GM06990 (cell line): ENCODE measurements at places on chromosomes 7 and 10.

DNA sequence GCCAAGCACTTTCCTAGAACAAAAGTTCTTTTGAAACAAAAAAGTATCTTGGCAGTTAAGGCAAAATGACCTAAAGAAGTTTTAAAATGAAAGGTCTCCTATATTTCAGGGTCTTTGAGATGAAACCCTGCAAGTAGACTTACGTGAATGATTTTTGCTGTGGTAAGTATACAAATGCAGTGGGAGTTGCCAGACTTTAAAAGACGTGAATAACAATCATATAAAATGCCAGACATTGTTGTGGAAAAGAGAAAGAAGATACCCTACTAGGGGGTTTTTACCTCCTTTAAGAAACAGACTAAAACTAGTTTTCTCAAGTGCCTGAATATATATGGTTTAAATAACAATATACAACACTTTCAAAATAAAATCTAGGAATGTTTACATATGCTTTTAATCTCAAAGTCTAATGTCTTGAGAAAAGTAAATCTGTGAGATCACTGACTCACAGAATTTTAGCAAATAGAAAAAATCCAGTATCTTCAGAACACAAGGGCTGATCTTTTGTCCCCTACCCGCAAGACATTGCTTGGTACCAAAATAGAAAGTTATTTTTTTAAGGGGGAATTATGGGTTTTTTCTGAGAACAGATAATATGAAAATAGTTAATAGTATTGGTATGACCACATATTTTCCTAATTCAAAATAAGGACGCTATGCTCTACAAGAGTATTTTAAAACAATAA lies 29.5 kb downstream of the LRRC17 start:
- DNase-seq = no peak

DNA sequence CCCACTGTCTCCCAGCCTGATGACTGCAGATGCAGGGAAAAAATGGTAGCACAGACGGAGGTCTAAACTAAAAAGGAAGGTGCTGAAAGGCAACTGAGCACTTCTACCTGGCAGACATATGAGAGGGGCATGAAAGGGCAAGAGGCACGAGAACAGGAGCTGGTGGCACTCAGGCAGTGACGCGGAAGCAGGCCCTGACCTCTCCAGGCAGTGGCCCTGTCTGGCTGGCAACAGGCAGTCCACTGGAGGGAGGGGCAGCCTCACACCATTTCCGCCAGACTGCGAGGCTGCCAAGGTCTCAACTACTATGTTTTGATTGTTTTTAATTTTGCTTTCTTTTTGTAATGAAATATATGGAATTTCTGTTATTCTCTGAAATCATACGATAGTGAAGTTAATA lies 23.3 kb downstream of the VSTM2A start:
- DNase-seq = no peak

- DNase-seq = no peak
Measured at GRCh38 chr7:116553168-116553964, 28.5 kb downstream of the CAV1 start.

- peak; percentile 11 for DNase-seq
Measured at GRCh38 chr10:13390604-13391522, 42.8 kb upstream of the SEPHS1 start.

DNA sequence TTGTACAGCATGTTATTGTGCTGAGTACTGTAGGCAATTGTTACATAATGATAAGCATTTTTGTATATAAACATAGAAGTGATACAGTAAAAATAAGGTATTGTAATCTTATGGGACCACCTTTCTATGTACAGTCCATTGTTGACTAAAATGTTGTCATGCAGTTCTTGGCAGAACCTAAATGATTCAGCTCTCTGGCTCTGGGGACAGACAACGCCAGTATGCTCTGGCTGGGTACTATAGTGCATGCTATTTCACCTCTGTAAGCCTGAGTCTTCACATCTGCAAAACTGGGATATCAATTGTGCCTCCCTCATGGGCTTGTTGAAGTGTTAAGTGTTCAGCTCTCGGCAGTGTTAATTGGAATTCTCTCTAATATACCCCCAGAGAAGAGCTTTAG lies 674.3 kb downstream of the INHBA start:
- DNase-seq = no peak

- DNase-seq = no peak
Measured at GRCh38 chr10:74755273-74755672, 71.1 kb upstream of the KAT6B start.

DNA sequence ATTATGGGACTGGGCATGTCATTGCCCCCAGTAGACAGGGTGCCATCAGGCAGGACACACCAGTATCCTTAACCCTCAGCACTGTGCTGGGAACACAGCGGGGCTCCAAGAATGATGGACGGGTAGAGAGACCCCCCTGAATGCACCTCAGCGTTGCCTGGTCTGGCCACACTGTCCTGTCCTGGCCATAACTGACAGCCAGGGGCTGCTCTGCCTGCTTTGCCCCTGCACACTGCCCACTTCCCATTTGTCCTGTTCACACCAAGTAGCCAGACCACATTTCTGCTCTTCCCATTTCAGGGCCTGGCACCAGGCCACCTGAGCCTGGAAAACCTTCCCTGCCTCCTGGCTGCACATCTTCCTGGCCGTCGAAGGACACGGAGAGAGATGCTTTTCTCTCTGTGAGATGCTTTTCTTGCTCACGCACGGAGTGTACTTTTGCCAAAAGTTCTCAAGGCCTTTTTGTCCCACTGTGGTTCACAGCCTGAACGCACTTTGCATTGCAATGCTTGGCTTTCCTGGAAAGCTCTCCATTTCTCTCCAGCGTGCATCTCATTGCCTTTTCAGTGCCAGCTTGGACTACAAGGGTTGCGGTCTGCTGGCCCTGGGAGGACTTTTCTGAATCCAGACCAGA lies 131.0 kb upstream of the EEPD1 start:
- DNase-seq = no peak

DNA sequence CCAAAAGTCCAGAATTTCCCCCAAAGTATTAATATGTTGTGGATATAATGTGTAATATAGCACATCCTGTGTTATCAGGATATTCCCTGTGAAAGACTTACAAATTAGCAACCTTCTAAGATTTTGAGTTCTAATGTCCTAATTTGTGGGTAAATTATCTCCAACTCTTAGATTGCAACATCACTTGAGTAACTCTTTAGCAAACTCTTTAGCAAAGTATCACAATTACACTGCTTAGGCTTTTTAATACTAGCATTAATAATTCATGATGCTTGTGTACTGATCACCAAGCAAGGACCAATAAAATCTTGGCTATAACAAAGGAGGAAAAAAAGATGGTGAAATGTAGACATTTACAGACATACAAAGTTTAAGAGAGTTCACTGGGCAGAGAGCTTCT lies 27.7 kb downstream of the HIP1 start:
- DNase-seq = no peak

DNA sequence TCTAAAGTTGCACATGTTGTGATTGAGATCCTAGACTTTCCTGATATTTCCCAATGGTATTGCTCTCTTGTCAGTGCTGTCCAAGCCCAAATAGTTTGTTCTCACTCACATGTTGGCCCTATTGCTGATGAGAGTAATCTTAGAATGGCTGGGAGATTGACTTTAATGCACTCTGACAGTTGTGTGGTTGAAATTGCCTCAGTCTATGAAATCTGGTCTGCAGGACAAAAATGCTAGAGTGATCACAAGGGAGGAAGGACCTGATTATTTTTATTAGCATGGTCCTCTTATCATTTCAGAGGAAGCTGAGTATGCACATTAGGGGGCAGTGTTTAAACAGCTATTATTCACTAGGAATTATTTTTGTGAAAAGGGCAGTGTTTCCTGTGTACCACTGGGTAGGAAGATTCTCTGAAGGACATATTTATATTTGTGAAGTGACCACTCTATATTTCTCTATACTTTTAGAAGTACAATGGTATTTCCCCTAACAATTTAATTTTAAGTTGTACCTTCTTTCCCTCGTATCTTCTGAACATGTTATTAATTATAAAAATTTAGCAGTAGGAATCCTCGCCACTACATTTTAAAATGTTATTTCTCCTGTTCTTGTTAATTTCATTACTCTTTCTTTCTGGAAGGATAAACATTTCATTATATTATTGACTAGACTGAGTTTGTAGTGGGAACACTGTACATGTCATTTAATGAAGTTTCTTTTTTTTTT lies 64.4 kb downstream of the SUGCT start:
- DNase-seq = no peak

- DNase-seq = no peak
Measured at GRCh38 chr10:79127151-79127961, 58.6 kb downstream of the ZMIZ1 start.

DNA sequence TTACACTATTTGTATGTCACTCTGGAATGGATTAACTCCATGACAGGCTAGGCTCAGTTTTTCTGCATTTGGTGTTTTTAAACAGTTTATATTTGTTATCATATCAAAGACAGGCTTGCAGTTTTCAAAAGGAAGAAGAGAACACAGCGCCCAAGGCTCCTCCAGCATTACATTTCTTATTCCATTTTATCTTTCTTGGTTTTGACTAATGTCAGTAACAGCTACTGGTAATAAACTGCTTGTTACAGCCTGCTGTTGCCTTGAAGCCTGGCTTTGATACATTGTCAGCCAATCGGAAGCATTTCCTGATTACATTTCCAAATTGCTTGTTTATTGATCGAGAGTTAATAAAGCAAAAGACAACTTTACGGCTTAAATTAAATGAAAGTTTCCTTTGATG lies 166.0 kb upstream of the MDFIC start:
- DNase-seq = no peak

GRCh38 chr7:155208681-155209477 lies 88.8 kb upstream of the INSIG1 start:
- no peak for DNase-seq

GRCh38 chr7:148083448-148083847 lies 507.1 kb upstream of the C7orf33 start:
- no peak for DNase-seq

GRCh38 chr7:93315896-93316295 lies 83.7 kb downstream of the VPS50 start:
- DNase-seq = no peak

DNA sequence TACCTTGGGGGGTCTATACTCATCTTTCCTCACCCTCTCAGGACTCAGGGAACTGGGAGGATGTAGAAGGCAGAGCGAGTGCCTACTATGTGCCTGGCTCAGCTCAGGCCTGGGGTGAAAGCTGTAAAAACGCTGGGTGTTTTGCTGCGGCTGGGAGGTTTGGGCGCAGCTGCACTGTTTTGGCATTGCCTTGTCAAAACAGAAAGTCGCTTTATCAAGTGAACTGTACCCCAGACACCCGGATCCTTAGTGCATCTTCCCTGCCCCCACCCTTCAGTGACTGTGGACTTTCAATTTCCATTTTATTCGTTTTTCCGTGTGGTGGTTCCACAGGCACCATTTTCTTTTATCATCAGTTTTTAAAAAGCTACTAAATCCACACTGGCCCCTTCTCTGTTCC lies 86.7 kb upstream of the ZNF716 start:
- DNase-seq = no peak

DNA sequence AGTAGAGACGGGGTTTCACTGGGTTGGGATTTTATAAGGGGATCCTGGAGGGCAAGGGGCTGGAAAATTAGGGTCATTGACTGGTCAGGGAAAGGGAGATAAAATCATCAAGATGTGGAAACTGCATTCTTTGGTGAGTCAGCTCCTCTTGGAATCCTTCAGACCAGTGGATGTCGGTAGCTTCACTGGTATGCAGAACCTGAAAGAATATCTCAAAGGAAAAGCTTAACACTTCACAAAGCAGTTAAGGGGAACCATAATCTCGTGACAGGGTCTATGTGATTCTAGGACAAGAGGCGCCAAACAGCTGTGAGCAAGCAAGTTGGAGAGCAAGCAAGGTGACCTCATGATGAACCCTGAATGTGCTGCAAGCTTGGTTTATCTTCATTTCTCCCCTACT lies 634.7 kb upstream of the AUTS2 start:
- no peak for DNase-seq

DNA sequence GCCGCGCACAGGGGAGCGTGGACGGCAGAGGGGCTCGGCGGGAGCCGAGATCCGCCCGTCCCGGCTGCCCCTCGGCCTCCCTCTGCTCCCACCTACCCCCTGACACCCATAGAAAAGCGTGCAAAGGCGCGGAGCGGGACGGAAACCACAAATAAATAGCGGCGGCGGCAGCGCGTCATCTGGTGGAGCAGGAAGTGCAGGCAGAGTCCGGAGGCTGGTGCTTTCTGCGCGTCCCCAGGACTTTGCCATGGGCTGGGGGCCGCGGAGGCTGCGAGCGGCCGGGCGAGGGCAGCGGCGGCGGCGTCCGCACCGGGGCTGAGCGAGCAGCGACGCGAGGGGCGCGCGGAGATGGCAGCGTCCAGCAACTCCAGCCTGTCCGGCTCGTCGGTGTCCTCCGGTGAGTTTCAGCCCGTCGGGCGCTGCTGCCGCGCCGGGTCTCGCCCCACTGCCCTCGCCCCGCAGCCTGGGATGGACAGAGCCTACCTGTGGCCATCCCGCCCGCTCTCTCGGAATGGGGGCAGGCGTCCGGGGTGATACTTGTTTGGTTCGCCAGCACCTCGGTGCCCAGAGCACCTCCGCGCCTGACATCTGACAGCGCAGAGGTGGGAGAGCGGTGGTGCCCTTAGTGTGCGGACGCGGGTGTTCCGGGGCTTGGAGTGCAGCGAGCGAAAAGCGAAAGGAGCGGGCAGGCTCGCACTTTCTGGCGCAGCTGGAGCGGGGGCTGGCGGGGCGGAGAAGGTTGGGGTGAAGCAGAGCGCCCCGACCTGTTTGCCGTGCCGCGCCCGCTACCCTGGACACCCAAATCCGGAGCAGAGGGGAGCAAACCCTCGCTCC lies at the start of gene CHN2:
CHN2 (plus strand) TSS at position 182 of the 834 bp plus-strand sequence.
- no peak for DNase-seq

DNA sequence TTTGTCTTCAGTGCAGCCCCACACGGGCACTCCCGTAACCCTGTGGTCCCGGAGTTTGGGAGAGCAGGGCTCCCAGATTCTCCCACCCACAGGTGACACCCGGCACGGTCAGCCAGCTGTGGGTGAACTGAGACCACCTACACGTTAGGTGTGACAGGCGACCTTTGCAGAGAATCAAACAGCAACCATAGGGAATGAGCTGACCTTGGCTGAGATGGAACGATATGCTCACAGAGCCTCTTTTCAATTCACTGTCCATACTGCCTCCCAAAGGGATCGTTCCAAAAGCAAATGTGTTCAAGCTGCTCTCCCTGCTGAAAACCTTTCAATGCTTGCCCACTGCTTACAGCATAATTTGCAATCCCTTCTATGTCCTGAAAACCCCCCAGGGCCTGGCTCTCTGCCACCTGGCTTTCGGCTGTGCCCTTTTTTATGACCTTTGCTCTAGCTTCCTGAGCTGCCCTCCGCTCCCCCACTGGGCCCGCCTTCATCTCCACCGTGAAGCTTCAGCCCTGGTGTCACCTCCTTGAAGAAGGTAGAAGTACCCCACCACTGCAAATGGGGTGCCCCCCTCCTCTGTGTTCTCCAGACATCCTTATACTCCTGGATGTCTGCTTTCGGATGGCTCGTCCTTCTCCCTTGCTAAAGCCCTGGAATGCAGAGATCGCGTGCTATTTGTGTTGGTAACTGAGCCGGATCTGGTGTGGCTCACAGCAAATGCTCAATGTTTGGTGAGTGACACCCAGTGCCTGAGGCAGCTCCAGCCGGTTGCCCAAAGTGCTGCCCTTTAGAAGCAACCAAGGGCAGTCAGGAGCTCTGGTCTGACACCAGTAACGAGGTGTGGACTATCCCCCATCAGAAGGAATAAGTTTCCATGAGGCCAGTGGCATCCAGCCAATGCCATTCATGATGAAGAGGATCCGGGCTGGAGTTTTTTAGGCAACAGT lies 90.4 kb downstream of the KIAA1549 start:
- no peak for DNase-seq

GRCh38 chr10:25174461-25175230 lies at the start of gene GPR158:
GPR158 (plus strand) TSS chr10:25175001; CDS start chr10:25175421, 420 bp downstream.
- peak; percentile 17 for DNase-seq
